ENCODE measurements at places on chromosomes 6 and 20. TPM values are rescaled to one million over a fixed set of nuclear protein-coding genes. Genes with fewer than 3 reads are reported as not detected.

Gene OXT
- polyA plus RNA-seq, result not detected

GRCh38 chr20:56929606-56930005 is 300.5 kb downstream of the TFAP2C start:
- no peaks in the 10 kb centered on the region for H3K27me3 ChIP-seq
- no peak overlapping the region for H3K27ac ChIP-seq
- H3K4me3 ChIP-seq, result no peak overlapping the region
- no peaks in the 10 kb centered on the region for H3K4me1 ChIP-seq
- DNase-seq, result no peak

Gene TMC2
- not detected for polyA plus RNA-seq

- H3K27me3 ChIP-seq, result no peaks in the 10 kb centered on the region
- no peak overlapping the region for H3K27ac ChIP-seq
- DNase-seq, result no peak
- no peak overlapping the region for H3K4me3 ChIP-seq
Measured at GRCh38 chr6:21019614-21020013, 485.4 kb downstream of the CDKAL1 start.

DNA sequence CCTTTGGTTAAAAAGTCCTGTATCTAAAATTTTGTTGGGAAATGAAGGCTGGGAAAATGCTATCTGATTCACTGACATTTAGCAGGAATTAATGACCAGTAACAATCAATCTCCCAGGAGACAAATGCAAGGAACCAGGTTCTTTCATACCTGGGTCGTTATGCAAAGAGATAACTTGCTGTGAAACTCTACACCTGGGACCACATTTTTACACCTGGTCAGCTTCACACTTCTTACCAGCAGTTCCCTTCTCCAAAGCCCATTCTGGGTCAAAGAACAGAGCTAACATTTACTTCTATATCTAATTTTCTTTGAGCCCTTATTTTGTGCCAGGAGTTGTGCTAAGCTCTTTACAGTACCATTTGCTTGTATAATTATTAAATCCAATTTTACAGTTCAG is 27.4 kb upstream of the STXBP5 start:
- H3K36me3 ChIP-seq, result no peaks in the 10 kb centered on the region
- no peaks in the 10 kb centered on the region for H3K4me1 ChIP-seq
- H3K27me3 ChIP-seq, result no peaks in the 10 kb centered on the region

GRCh38 chr6:27312950-27313271 is 838 bp upstream of the POM121L2 start:
- H3K36me3 ChIP-seq, result no peaks in the 10 kb centered on the region
- H3K4me3 ChIP-seq, result peak overlapping the region; percentile 82
- no peak overlapping the region for H3K27ac ChIP-seq
- no peaks in the 10 kb centered on the region for H3K27me3 ChIP-seq

Measured in GM12878 (cell line).